Smooth muscle cell of the brain vasculature (primary cell): ENCODE measurements at places on chromosomes 6 and 20.

GRCh38 chr20:49476016-49476355, 6.5 kb downstream of the KCNB1 start:
- DNase-seq: no peak

DNA sequence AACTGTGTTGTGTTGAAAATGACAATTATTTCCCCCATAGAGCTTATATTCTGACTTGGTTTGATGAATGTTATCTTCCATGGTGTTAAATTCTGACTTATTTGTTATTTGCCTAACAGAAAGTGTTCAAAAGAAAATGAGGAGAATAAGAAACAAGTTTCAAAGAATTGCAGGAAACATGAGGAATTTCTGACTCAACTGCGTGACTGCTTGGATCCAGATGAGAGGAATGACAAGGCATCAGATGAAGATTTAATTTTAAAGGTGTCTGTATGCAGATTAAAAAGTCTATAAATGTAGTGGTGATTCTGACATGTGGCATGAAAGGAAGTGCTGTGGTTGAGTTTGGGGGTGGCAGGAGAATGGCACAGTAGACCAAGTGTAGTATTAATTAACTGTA, 50.6 kb downstream of the CCDC170 start:
- DNase-seq: no peak

- DNase-seq: no peak
These were observed 46.7 kb upstream of the CLIC5 start for GRCh38 chr6:46062312-46062711.

GRCh38 chr6:150143516-150144293, 861 bp downstream of the PPP1R14C start:
- DNase-seq: no peak

DNA sequence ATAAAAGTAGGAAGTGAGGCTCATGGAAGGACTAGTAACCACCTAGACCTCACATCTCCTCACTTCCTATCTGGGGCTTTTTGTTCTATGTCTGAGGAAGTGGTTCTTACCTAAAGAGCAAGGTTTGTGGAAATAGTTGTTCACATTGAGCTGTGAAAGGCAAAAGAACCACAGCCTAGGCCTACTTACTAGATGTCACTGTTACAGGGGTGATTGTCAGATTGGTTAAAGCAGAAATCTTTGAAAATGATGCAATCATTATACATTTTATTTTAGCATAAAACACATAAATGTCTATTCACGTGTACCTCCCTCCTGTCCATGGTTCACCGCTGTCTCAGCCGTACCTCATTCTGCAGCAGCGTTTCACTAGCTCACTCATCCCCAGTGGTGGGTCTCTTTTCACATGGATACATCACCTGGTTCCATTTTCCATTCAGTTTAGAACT, 268.8 kb downstream of the TMEM242 start:
- DNase-seq: no peak

DNA sequence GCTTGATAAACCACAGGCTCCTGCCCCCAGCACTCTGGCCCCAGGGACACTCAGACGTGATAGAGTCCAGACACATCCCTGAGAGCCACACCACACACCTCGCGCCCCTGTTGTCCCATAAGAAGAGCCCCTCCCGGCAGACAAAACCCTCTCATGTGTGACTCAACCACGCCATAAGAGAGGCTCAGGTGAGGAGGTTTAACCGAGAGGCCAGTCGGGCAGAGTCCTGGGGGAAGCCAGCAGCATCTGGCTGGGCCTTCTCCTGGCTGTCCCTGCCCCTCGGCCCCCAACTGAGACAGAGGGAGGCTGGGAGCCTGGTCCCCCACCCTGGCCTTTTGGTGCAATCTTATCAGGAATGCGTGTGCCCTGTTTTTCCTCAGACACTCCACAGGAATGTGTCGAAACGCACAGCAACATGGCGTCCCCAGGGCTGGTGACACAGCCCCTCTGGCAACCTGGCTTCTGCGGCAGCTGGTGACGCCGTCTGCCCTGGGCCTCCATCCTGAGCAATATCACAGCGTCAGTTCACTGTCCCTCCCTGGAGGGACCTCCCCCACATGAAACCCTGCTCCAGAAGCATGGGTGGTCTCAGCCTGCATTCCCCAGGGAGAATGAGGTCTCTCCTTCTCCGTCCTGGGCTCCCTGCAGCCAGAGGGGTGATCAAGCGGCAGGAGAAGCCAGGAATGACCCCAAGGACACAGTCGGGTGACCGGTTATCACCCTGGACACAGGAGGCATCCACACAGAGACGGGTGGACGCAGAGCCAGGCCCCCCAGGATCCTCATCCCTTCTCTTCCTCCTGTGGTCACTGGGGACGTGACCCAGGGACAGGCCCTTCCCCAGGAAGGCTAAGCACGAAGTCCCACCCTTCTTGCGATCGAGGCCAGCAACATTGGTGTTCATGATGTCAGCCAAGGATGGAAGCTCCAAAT, 156.6 kb upstream of the AFDN start:
- DNase-seq: no peak

GRCh38 chr20:50192364-50193198, 2.0 kb downstream of the CEBPB start:
- DNase-seq: no peak

DNA sequence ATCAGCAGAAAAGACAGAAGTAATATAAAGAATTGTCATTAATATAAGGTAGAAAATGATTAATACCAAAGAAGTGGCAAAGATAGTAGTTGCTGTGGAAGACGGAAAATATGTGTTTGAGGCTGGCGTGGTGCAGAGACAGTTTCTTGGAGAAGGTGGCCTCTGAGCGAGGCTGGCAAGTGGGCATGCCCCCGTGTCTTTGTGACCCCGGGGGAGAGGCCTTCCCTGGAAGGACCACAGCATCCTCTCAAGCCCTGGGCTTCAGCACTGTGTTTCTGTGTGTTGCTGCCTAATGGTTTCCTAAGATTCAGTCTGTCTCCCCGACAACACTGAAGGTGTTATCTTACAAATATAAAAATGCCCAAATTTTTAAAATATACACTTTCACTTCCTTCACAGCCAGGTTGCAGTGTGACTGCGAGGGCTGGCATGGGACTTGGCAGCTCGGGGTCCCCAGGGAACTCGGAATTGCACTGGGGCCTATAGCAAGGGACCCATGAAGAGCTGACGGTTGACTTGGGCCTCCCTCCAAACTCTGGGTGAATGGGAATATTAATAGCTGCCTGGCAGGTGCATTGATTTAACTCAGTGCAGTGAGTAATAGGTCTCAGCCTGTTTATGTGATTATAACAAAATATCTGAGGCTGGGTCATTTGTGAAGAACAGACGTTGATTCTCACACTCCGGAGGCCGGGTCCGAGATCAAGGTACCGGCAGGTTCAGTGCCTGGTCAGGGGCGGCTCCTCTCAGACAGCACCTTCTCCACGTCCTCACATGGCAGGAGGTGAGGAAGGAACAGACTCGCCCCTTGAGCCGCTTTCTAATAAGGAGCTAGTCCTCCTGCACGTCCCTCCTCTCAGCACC, 47.4 kb upstream of the AFDN start:
- no peak for DNase-seq

DNA sequence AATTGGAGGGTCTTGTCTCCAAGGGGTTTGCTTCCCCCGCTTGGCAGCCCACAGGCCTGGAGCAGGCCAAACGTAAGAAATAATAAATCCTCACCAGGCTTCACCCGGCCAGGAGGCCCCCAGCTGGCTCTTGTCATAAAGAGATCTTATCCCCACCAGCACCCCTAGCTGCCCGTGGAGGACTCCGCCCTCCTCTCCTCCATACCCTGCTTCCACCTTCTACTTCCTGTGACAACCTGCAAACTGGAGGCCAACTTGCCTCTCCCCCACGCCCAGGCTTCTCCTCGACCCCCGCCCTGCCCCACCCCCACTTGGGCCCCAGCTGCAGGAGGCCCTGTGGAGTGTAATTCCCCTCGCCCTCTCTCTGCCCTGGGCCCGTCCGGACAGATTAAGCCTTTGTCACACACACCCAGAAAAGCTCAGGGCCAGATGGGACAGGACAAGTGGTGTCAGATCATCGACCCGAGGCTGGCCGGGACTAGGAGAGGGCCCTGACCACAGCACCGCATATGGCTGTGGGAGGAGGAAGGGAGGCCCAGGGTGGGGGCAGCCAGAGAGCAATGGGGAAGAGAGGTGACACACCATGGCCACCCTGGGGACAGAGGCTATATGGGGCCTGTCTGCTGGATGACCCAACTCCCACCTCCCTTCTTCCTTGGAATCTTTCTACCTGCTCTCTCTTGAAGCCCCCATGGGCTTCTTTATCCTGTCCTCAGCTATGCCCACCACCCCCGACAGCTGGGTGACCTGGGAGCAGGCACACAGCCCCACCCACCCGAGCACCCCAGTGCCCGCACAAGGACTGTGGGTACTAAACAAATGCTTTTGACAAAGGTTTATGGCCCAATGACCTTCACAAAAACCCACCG, 3.9 kb downstream of the NOL4L start:
- DNase-seq: no peak

DNA sequence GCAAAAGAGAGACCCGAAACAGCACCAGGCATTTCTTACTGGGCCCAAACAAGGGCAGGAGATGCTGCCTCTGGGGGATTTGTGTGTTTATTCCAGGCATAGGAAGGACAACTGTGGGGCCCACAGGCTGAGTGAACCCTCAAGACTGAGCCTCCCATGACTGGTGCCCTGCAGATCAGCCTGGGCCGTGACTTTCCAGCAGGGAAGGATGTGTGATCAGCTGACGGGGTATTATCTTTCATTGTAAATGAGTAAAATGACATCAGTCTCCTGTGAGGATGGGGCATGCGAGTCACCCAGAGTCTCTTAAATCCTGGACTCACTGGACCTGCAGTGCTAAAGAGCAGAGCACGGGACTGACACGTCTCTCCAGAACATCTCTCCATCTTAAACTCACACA, 3.9 kb upstream of the TEAD3 start:
- DNase-seq: no peak

GRCh38 chr6:84449220-84449619, 221.8 kb upstream of the CEP162 start:
- DNase-seq: no peak

GRCh38 chr6:157879034-157879872, 56.2 kb downstream of the SNX9 start:
- DNase-seq: no peak

DNA sequence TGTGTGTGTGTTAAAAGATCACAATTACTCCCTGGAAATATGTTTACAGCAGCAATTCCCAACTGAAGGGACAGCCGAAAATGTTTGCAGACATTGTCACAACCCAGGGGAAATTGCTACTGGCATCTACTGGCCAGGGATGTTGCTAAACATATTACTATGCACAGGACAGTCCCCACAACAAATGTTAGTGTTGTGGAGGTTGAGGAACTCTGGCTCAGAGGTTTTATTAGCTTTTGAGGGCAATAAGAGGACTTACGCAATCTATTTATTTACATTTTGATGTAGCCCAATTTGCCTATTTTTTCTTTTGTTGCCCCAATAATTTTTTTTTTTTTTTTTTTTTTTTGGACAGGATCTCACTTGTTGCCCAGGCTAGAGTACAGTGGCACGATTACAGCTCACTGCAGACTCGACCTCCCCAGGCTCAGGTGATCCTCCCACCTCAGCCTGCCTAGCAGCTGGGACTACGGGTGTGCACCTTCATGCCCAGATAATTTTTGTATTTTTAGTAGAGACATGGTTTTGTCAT, 154.1 kb downstream of the RPS12 start:
- no peak for DNase-seq

GRCh38 chr20:58434326-58434725, 45.3 kb downstream of the VAPB start:
- no peak for DNase-seq
